Astrocyte of the hippocampus (primary cell): ENCODE measurements at places on chromosomes 3 and 15.

GRCh38 chr3:72275331-72275751 is 490.4 kb upstream of the PROK2 start:
- DNase-seq, result peak; percentile 28

DNA sequence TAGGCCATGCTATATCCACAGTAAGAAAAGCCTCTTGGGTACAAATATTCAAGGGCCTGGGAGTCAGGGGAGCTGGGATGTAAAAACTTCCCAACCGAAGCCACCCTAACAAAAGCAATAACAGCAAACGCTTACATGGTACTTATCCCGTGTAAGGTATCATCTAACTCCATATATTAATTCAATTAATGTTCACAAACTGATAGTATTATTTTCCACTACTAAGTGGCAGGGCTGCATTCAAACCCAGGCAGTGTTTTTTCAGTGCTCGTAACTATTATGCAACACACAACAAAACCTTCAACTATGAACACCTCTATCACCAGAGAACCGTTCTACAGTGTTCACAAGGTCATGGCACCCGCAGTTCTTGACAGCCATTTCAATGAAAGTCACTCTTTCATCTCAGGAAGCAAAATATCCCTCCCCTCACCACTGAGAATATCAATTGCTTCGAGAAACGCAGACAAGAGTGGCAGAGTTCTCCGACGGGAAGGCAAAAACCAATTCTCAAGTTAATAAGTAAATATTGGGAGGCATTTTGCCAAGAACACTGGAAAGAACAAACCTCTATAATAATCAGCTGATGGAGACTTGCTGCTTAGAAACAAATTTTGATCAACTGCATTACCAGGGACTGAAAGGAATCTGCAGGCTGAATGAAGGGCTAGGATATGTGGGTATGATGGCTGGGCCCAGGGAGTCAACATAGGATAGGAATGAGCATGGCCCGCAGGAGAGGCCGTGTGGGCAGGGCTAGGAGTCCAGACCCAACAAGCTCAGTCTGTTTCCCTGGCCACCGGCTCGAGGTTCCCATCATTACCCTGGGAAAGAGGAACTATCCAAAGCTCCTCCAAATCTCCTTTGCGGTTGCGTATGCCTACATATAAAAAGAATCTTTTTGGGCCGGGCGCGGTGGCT is 72.3 kb downstream of the XXYLT1 start:
- no peak for DNase-seq

- DNase-seq, result peak; percentile 73
Observed at GRCh38 chr3:141076797-141077571, 25.8 kb downstream of the SPSB4 start.

GRCh38 chr3:134039161-134039862 is 9.6 kb upstream of the SLCO2A1 start:
- DNase-seq, result no peak

DNA sequence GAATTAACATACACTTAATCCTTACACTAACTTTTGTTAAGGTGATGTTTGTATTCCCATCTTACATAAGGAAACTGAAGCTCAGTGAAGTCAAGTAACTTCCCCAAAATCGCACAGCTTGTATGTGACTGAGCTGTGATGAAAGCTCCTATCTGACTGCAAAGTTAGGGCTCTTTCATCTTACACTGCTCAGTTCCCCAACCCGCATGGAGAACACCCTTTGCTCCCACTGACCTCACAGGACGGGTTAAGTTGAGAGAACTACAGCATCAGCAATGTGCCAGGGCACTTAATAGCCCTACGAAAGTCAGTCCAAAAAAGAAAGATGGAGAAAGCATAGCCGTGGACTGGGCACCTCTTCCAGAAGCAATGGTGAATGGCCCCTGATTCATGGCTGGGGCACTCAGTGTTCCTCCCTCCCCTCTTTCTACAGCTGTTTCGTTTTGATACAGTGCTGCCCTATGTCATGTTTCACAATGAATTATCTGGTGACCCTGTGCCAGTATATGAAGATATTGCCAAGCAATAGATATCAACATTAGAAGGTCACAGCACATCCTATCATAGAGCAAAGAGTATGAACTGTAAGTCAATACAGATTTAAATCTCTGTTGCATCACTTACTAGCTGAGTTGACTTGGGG is 38.0 kb downstream of the CADPS start:
- no peak for DNase-seq

DNA sequence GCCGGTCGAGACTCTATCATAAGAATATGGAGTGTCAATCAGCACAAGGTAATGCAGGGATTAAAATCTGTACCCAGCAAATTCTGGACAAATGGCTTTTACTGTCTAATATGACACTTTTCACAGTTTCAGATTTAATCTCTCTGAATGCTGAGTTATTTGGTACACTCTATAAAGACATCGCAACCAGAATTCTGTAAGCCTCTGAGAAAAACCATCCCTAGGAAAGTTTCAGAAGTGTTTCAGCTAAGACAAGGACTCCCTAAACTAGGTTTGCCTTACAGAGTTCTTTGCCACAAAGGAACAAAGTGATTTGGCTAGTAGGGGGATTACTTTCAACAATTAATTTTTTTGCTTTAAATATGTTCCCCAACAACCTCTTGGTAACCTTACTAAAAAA is 11.3 kb downstream of the WDR48 start:
- no peak for DNase-seq

GRCh38 chr15:88187195-88187594 is 69.3 kb downstream of the NTRK3 start:
- DNase-seq, result peak; percentile 52

GRCh38 chr3:195286115-195286872 is 15.3 kb upstream of the XXYLT1 start:
- DNase-seq, result no peak

- no peak for DNase-seq
Observed at GRCh38 chr15:65812916-65813315, 20.8 kb upstream of the DENND4A start.

- DNase-seq, result no peak
Observed at GRCh38 chr15:53128652-53129051, 338.5 kb upstream of the ONECUT1 start.

DNA sequence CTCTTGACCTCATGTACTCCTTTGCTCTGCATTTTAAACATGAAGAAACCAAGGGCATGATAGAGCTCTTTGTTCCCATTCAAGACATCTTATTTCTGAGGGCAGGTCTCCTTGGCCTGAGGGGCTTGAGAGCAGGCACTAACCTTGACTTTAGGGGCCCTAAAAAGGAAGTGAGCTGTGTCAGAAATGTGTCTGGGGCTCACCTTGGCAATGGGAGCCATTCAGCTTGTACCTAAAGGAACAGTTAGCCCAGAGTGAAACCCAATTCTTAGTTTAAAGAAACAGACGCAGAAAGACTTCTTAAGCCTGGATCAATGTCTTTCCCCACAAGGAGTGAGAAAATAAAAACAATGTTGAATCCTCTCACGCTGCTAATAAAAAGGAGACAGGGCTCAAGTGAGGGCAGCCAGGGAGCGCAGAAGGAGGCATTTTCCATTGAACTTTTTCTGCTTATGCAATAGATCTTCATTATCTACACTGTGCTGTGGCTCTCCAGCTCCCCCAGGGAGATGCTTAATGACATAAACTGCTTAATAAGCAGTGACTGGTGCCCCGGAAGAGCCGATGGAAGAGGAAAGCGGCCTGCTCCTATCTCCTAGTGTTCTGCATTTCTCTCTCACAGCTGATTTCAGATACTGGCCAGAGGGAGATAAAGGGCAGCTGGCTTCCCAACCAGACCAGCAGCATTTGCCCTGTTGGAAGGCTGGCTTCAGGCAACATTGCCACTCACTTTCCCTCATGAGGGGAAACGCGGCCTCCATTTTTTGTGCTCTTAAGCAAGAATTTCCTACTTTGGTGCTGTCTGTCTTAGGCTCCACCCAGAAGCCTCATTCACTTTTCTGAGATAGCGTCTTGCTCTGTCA is 152.0 kb downstream of the OPA1 start:
- peak; percentile 11 for DNase-seq
